Liver (tissue), 10 donors: ENCODE measurements at places on chromosomes 3 and 15. TPM values are rescaled to one million over a fixed set of nuclear protein-coding genes. Genes with fewer than 3 reads are reported as not detected.

DNA sequence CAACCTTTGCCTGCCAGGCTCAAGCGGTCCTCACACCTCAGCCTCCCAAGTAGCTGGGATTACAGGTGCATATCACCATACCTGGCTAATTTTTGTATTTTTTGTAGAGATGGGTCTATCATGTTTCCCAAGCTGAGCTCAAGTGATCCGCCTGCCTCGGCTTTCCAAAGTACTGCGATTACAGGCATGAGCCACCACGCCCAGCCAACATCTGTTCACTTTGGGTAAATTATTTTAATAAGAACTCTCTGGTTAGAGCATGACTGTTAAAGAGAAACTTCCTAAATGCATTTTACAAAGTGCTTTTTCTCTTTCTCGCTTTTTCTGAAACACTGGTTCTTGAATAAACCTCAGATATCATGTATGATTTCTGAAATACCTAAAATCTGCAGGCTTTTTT lies 172.5 kb downstream of the PTPRG start:
- no peak for DNase-seq
- no peaks in the 10 kb centered on the region for H3K27me3 ChIP-seq
- H3K36me3 ChIP-seq, result no peaks in the 10 kb centered on the region
- no peak overlapping the region for H3K27ac ChIP-seq

The TRH gene
- 0.28 TPM for total RNA-seq

DNA sequence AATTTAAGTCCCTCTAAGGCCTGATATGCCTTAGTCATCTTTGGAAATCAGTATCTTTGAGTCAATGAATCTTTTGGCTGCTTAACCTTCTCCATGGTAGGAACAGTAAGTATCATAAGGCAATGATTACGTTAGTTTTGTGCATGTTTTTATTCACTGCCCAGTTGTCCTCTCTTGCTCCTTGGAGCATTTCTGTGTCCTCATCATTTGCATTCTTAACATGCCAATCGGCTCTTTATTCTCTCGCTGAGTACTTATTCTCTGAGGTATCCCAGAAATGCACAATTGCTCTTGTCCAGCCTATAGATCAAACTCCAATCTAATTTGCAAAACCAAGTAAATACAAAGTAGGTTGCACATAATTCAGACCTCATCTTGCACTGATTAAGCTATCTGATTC lies 405.0 kb upstream of the IL12A start:
- DNase-seq, result no peak
- H3K4me3 ChIP-seq, result no peak overlapping the region
- H3K27ac ChIP-seq, result no peak overlapping the region
- no peaks in the 10 kb centered on the region for H3K27me3 ChIP-seq

DNA sequence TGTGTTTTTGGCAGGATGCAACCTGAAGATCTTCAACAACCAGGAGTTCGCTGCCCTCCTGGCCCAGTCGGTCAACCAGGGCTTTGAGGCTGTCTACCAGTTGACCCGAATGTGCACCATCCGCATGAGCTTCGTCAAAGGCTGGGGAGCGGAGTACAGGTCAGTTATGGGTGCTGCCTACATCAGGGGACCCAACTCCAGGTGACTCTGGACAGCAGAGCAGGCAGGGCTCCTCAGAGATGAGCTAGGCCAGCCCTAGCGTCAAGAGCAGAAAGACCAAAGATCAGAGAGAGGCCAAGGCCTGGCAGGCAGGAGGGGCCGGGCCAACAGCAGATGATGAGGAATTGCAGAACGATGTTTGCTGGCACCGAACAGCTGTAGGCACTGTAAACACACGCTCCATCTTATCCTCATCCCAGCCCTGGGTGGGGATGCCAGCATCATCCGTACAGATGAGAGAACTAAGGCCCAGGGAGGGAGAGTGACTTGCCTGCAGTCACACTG lies 67.1 kb downstream of the AAGAB start:
- H3K27ac ChIP-seq, result no peak overlapping the region
- no peaks in the 10 kb centered on the region for H3K4me1 ChIP-seq
- no peaks in the 10 kb centered on the region for H3K27me3 ChIP-seq
- peaks cover 5% of the 10 kb centered on the region for H3K36me3 ChIP-seq

DNA sequence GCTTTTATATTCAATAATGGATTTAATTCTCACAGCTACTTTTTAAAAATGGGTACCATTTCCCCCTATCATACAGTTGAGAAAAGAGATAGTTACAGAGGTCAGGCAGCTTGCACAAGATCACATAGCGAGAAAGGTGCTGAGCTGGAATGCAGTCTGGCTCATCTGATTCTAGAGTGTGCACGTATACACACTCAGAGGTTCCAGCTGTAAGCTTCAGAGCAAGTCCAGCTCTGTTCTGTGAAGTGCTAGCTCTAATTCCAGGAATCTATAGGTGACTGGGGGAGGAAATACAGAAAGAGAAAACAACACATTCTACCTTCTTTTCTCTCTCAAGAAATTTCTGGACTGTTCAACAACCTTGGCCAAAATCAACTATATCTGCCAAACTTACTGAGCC lies 318.7 kb downstream of the FOXP1 start:
- H3K36me3 ChIP-seq, result no peaks in the 10 kb centered on the region
- DNase-seq, result no peak
- no peak overlapping the region for H3K4me3 ChIP-seq

- H3K27me3 ChIP-seq, result no peaks in the 10 kb centered on the region
- no peaks in the 10 kb centered on the region for H3K36me3 ChIP-seq
- no peak for DNase-seq
- no peak overlapping the region for H3K4me3 ChIP-seq
- H3K4me1 ChIP-seq, result no peaks in the 10 kb centered on the region
Observed at GRCh38 chr15:69498282-69498681, 45.7 kb downstream of the RPLP1 start.

GRCh38 chr3:63352008-63352279 lies 73.8 kb downstream of the SYNPR start:
- no peaks in the 10 kb centered on the region for H3K4me1 ChIP-seq
- H3K36me3 ChIP-seq, result no peaks in the 10 kb centered on the region
- no peak overlapping the region for H3K27ac ChIP-seq
- H3K27me3 ChIP-seq, result no peaks in the 10 kb centered on the region
- H3K4me3 ChIP-seq, result no peak overlapping the region

The PLA2G4E gene
- not detected for total RNA-seq

DNA sequence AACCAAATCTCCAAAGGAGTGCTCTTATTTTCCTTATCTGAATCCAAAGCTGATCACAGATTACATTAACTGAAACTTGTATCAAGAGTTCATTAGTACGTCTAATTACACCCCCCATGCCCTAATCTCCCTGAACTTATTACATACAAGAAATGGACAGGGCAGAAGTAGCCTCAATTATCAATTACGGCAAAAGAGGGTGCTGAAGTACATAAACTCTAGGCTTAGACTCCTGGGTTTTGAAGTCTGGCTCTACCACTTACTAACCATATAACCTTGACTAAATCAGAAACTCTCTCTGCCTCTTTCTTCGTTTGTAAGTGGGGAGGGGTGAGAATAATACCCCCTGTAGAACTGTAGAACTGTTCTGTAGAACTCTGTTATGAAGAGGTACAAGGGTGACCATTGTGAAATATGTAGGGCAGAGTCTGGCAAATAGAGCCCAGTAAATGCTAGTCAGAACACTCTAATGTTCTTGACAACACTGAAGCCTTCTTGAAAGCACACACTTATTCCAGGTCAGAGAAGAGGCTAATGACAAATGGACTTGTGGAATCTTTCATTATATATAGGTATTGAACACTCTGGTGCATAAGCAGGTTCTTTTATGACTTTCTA lies 19.6 kb upstream of the OR5K4 start:
- H3K4me3 ChIP-seq, result no peak overlapping the region
- no peak overlapping the region for H3K27ac ChIP-seq
- no peaks in the 10 kb centered on the region for H3K4me1 ChIP-seq
- DNase-seq, result no peak
- no peaks in the 10 kb centered on the region for H3K36me3 ChIP-seq

- H3K4me1 ChIP-seq, result peaks cover 5% of the 10 kb centered on the region
- no peak overlapping the region for H3K27ac ChIP-seq
- no peak overlapping the region for H3K4me3 ChIP-seq
- no peaks in the 10 kb centered on the region for H3K36me3 ChIP-seq
Observed at GRCh38 chr15:67340630-67341029, 86.0 kb downstream of the IQCH start.

The PPP1R14D gene
- total RNA-seq, result not detected

The SLC9C1 gene
- not detected for total RNA-seq

DNA sequence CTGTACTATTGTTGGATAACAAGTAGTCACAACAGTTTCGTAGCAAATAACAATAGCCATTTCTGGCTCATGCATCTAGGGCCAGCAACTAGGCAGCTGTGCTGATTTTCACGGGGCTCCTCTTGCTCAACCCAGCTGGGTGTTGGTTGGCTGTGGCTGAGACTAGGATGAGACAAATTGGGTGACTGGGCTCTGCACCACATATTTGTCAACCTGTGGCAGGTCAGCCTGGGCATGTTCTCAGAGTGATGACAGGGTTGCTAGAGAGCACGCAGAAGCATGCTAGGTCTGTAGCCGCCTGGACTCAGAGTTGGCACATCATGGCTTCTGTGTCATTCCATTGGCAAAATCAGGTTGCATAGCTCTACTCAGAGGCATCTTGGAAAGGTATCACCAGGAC lies 175.9 kb downstream of the OTOL1 start:
- H3K27me3 ChIP-seq, result no peaks in the 10 kb centered on the region
- H3K4me1 ChIP-seq, result no peaks in the 10 kb centered on the region
- no peak overlapping the region for H3K27ac ChIP-seq

The EFHB gene
- 0.37 TPM for total RNA-seq

The VWA5B2 gene
- total RNA-seq, result under 0.01 TPM

DNA sequence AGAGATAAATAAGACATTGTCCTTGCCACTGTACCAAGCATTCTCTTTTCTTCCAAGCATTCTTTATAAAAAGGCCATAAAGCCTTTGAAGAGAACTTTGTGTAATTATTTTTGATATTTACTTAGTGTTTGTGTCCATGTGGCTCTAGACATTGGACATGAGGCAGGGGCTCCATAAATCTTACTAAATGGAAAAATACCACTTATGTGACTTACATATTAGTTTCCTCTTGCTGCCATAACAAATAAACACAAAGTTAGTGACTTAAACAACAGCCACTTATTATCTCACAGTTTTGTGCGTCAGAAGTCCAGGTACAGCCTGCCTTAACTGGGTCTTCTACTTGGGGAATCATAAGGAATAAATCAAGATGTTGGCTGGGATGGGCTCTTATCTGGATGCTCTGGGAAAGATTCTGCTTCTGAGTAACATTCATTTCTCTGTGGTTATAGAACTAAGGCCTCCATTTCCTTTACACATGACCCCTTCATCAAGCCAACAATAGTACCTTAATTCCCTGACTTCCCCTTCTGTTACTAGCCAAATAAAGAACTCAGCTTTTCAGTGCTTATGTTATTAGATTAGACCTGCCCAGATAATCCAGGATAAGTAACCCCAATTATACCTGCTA lies 59.9 kb upstream of the COL8A1 start:
- no peaks in the 10 kb centered on the region for H3K36me3 ChIP-seq
- no peak overlapping the region for H3K27ac ChIP-seq
- H3K27me3 ChIP-seq, result no peaks in the 10 kb centered on the region
- H3K4me1 ChIP-seq, result no peaks in the 10 kb centered on the region
- no peak overlapping the region for H3K4me3 ChIP-seq

GRCh38 chr3:106263011-106263410 lies 394.2 kb upstream of the CBLB start:
- H3K36me3 ChIP-seq, result no peaks in the 10 kb centered on the region
- no peaks in the 10 kb centered on the region for H3K27me3 ChIP-seq
- H3K27ac ChIP-seq, result no peak overlapping the region
- H3K4me3 ChIP-seq, result no peak overlapping the region
- H3K4me1 ChIP-seq, result no peaks in the 10 kb centered on the region

GRCh38 chr3:181313335-181313734 lies 323.8 kb upstream of the DNAJC19 start:
- H3K36me3 ChIP-seq, result no peaks in the 10 kb centered on the region
- DNase-seq, result no peak
- no peaks in the 10 kb centered on the region for H3K4me1 ChIP-seq
- H3K27ac ChIP-seq, result no peak overlapping the region
- H3K27me3 ChIP-seq, result no peaks in the 10 kb centered on the region

GRCh38 chr3:17129556-17129955 lies 244.8 kb downstream of the PLCL2 start:
- no peak overlapping the region for H3K4me3 ChIP-seq
- H3K27ac ChIP-seq, result no peak overlapping the region
- H3K4me1 ChIP-seq, result no peaks in the 10 kb centered on the region
- DNase-seq, result no peak

GRCh38 chr3:101850246-101851051 lies 1.1 kb downstream of the NFKBIZ start:
- no peak for DNase-seq
- peak overlapping the region; percentile 97 for H3K27ac ChIP-seq
- peaks cover 35% of the 10 kb centered on the region for H3K36me3 ChIP-seq
- H3K4me3 ChIP-seq, result peak overlapping the region; percentile 97

DNA sequence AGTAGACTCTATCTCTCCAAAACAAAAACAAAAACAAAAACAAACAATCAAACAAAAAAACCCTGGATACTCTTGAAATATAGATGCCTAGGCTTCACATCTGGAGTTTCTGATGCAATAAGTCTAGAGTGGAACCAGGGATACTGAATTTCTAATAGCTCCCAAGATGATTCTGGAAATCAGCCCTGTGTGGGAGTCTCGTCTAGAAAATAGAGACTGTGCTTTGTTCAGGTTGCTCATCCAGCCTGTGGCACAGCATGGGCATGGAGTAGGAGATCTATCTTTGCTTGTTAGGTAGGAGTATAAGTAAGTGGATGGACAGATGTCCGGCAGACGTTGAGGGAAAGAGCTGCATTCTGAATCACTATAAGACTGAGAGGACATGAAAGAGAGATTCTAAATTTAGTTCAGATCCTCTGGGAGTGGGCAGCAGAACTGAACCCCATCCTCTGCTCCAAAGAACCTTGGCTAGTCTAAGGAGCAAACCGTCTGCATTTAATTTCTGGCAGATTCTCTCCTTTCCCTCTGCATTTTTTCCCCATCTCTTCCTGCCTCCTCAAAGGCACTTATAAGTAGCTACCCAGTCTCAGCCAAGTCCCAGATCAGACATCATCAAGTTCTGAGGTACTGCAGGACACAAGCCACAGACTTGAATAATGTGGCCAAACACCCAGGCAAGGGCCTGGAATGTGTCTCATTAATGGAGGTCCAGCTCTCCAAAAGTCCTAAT lies 92.6 kb upstream of the STRIT1 start:
- no peaks in the 10 kb centered on the region for H3K4me1 ChIP-seq
- no peaks in the 10 kb centered on the region for H3K27me3 ChIP-seq
- no peak for DNase-seq
- H3K36me3 ChIP-seq, result no peaks in the 10 kb centered on the region
- no peak overlapping the region for H3K27ac ChIP-seq
- H3K4me3 ChIP-seq, result no peak overlapping the region
